Myometrial cell (primary cell): ENCODE measurements at places on chromosomes 1 and 21. TPM values are rescaled to one million over a fixed set of nuclear protein-coding genes. Genes with fewer than 3 reads are reported as not detected.

The DISP3 gene
- under 0.01 TPM in 1 of 2 replicates, not detected in the other for total RNA-seq

The GPR37L1 gene
- total RNA-seq: not detected in 2 replicates

The HDGF gene
- total RNA-seq: 222 and 227 TPM in 2 replicates

The MYBPH gene
- 0.18 TPM in 1 of 2 replicates, not detected in the other for total RNA-seq

The SPRR1B gene
- total RNA-seq: not detected in 2 replicates

The NTNG1 gene
- total RNA-seq: 5.7 and 12.7 TPM in 2 replicates

The RAB42 gene
- 3.4 and 13.5 TPM in 2 replicates for total RNA-seq

The COL6A1 gene
- 1,046 and 1,090 TPM in 2 replicates for total RNA-seq

The TTC22 gene
- total RNA-seq: not detected in 2 replicates

The KCNJ15 gene
- total RNA-seq: not detected in 2 replicates

The FCGR3A gene
- not detected in 2 replicates for total RNA-seq

The TRMT1L gene
- 13.3 and 13.8 TPM in 2 replicates for total RNA-seq

The ZNF697 gene
- total RNA-seq: 7.8 and 11.2 TPM in 2 replicates

The PRDM16 gene
- total RNA-seq: 1.1 TPM in 1 of 2 replicates, not detected in the other

The CRYBG2 gene
- total RNA-seq: not detected in 2 replicates

The ID3 gene
- total RNA-seq: 33.7 and 41.8 TPM in 2 replicates

The MPL gene
- 0.53 TPM in 1 of 2 replicates, not detected in the other for total RNA-seq

The RNU1-4 gene
- not detected in 2 replicates for total RNA-seq

The RSPH1 gene
- not detected in 2 replicates for total RNA-seq

The TDRD5 gene
- total RNA-seq: not detected in 2 replicates

The CD247 gene
- total RNA-seq: not detected in 2 replicates

The AGT gene
- 1.2 TPM in 1 of 2 replicates, not detected in the other for total RNA-seq

The HMCN1 gene
- total RNA-seq: under 0.01 and 0.29 TPM in 2 replicates

The CDC42BPA gene
- total RNA-seq: 23.9 and 26.4 TPM in 2 replicates

The CDA gene
- total RNA-seq: 25.4 and 31.5 TPM in 2 replicates

The KCNK2 gene
- total RNA-seq: 7.8 and 11.5 TPM in 2 replicates

The GBP4 gene
- total RNA-seq: 0.58 and 1.4 TPM in 2 replicates

The SLC44A3 gene
- 0.18 TPM in 1 of 2 replicates, not detected in the other for total RNA-seq

The DSCAM gene
- not detected in 2 replicates for total RNA-seq

The SPRR1A gene
- total RNA-seq: not detected in 2 replicates
